ENCODE measurements at places on chromosomes 1 and 21.

GRCh38 chr21:45983981-45984551 lies 2.5 kb downstream of the COL6A1 start:
- peak overlapping the region; percentile 79 for H3K27ac ChIP-seq
- peak overlapping the region; percentile 99 for H3K4me3 ChIP-seq
- H3K36me3 ChIP-seq, result peaks cover 40% of the 10 kb centered on the region
- DNase-seq, result no peak
- H3K4me1 ChIP-seq, result peaks cover 8% of the 10 kb centered on the region

GRCh38 chr1:82972841-82973553 lies 1025.9 kb downstream of the TTLL7 start:
- H3K4me3 ChIP-seq, result no peak overlapping the region
- DNase-seq, result no peak
- no peaks in the 10 kb centered on the region for H3K4me1 ChIP-seq

- no peak for DNase-seq
- H3K27me3 ChIP-seq, result no peaks in the 10 kb centered on the region
- no peak overlapping the region for H3K27ac ChIP-seq
- no peaks in the 10 kb centered on the region for H3K36me3 ChIP-seq
- peaks cover 15% of the 10 kb centered on the region for H3K4me1 ChIP-seq
- no peak overlapping the region for H3K4me3 ChIP-seq
These were observed 18.5 kb upstream of the EPHA2 start for GRCh38 chr1:16174261-16174868.

- no peak for DNase-seq
- no peaks in the 10 kb centered on the region for H3K4me1 ChIP-seq
- no peak overlapping the region for H3K27ac ChIP-seq
- H3K4me3 ChIP-seq, result no peak overlapping the region
- H3K27me3 ChIP-seq, result no peaks in the 10 kb centered on the region
- H3K36me3 ChIP-seq, result no peaks in the 10 kb centered on the region
These were observed 85.2 kb downstream of the HHAT start for GRCh38 chr1:210413951-210414350.

DNA sequence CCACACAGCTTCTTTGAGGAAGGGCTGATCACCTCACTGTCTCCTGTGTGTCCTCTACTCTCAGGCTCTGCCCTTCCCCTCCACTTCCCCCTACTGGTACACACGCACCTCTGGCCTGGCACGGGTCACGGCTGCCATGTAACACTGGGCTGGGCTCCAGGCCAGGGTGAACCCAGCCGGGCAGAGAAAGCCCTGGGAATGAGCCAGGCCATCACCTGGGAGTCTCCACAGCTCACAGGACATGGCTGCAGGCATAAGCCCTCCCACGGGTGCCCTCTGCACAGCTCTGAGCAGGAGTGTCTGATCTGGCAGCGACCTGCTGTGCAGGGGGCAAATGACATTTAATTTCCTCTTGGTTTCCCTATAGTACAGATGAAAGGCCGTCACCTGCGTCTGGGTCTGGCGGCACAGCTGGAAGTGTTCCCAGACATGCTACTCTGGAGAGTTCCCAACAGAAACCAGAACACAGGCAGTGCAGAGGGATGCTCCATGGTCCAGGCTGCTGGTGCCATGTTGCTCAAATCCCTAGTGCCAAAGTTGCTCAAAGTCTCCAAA lies 61.2 kb downstream of the ERI3 start:
- H3K36me3 ChIP-seq, result peaks cover 29% of the 10 kb centered on the region
- no peaks in the 10 kb centered on the region for H3K27me3 ChIP-seq
- no peak overlapping the region for H3K4me3 ChIP-seq
- no peaks in the 10 kb centered on the region for H3K4me1 ChIP-seq
- no peak overlapping the region for H3K27ac ChIP-seq
- no peak for DNase-seq

Data from thoracic aorta (tissue), 2 donors.